Activated CD4-positive, alpha-beta T cell treated with anti-CD3 and anti-CD28 coated beads, Interleukin-2, amount 10 ng/mL, durations not matched to agents 24 days and 14 days (primary cell): ENCODE measurements at places on chromosomes 5 and 9. TPM values are rescaled to one million over a fixed set of nuclear protein-coding genes. Genes with fewer than 3 reads are reported as not detected.
A peak's percentile ranks its signal among the peaks of the same experiment; 100 is the strongest.

DNA sequence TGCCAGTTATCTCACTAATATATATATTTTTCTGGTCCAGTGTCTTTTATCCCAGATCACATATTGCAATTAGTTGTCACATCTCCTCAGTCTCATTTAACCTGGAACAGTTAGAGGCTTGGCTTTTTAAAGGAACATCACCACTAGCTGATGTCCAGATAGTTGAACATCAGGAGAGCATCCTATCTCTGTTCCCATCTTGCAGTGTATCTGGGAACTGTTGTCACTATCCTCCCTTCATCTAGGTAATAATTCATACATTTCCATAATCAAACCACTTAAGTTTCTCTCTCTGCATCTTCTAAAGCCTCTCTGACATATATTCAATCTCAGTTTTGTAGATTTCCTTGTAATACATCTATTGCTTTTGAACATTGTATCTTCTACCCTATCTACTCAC is 175.7 kb downstream of the ARHGAP26 start:
- DNase-seq = no peak

GRCh38 chr5:93794954-93795353 is 53.6 kb upstream of the POU5F2 start:
- DNase-seq = no peak

TAF11L10 gene
- total RNA-seq = not detected in 2 replicates

DNA sequence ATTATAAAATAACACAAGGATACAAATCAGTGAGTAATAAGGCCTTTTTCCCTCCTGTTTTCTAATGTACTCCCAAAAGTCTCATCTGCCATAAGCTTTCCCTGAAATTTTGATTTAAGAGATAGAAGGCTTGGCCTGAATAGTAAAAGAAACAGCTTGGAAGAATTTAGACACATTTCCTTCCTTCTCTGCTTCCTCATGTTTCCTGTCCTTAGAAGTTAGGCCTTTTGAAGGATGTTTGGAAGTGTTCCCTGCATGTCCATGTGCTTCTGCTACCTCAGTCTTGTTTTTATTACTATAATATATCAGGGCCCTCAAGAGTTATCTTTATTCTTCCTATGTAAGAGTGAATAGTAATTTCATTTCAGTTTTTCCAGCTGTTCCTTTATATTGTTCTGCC is 242.7 kb downstream of the DEPDC1B start:
- DNase-seq = no peak

DNA sequence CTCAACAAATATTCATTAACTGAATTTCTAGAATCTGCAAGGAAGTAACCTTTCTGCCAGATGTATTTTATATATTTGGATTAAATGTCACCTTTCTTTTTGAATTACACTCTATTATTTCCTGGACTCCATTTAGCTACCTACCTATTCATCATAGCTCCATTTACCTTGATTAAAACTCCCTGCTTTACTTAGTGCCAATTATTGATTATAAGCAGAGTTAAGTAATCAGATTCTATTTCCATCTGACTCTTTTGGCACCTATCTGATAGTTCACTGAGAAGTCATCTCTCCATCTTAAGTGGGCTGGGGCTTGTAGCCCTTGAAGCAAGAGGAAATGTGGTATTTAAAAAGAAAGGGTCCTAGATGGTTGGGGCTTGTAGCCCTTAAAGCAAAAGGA is 88.6 kb downstream of the TRPM3 start:
- DNase-seq = no peak

DNA sequence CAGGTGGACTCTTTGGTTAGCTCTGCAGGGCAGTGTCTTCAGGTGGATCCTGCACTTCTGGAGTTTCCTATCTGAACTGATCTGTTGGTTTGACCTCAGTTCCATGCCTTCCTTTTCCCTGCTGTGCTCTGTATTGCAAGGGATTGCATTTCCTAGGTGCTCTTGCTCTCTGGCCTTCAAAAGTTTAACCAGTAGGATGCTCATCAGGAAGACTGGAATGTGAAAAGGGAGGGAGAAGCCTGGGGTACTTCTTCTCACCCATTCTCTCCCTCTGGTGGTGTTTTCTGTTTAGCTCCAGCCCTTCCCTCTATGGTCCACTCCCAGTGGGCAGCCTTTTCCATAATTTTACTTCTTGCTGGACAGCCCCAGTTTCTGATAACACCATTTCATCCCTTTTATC is 78.5 kb downstream of the ZNF618 start:
- no peak for DNase-seq

DNA sequence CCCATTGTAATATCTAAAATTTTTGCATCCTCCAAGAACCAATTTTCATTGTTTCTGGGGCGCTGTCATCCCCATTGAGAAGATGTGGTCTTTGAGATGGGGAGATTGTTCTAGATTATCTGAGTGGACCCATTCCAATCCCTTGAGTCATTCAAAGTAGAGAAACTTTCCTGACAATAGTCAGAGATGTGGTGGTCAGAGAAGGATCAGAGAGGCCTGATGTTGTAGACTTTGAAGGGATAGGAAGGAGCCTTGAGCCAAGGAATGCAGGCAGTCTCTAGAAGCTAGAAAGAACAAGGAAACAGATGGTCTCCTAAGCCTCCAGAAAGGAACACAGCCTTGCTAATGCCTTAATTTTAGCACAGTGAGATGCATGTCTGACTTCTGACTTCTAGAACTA is 80.4 kb downstream of the TEK start:
- no peak for DNase-seq

DNA sequence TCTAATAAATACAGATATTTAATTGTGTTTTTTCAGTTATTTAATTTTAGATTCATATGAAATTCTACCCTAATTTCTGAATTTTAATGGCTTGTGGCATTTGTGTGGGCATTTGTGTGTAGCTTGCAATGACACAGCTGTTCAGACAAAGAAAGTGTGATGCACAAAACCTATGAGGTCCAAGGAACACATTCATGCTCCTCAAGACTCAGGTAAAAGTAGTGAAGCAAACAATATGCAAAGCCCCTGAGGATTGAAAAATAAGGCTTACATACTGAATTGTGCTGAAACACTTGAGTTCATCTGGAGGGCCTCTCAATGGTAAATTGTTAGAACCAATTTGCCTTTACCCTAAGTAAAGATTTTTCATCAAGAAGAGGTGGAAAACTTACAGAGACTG is 28.1 kb downstream of the IL7R start:
- no peak for DNase-seq

LECT2 gene
- not detected in 2 replicates for total RNA-seq

GRCh38 chr9:96674906-96675538 is 19.9 kb upstream of the PRXL2C start:
- no peak for DNase-seq

DMGDH gene
- total RNA-seq = not detected in 2 replicates

SMIM33 gene
- total RNA-seq = 0.37 and 0.38 TPM in 2 replicates

TRIM36 gene
- 0.12 TPM in 1 of 2 replicates, not detected in the other for total RNA-seq

DNA sequence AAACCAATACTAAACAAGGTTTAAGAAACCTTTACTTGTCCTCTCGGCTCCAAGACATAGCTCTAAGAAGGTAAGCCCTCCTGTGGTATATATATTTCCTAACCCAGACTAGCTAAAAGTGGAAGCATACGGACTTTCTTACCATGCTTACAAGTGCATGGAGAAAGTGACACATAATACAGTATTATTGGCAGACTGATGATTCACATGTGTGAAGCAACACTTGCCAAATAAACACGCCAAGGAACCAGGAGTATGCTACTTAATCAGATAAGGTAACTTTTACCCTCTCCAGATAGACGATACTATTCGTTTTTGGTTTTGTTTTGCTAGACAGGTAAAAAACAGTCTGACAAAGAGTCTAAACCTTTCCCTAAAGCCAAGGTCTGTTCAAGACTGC is 264.1 kb downstream of the MLLT3 start:
- DNase-seq = no peak

PCDHGA5 gene
- total RNA-seq = 0.19 and 0.51 TPM in 2 replicates

DNA sequence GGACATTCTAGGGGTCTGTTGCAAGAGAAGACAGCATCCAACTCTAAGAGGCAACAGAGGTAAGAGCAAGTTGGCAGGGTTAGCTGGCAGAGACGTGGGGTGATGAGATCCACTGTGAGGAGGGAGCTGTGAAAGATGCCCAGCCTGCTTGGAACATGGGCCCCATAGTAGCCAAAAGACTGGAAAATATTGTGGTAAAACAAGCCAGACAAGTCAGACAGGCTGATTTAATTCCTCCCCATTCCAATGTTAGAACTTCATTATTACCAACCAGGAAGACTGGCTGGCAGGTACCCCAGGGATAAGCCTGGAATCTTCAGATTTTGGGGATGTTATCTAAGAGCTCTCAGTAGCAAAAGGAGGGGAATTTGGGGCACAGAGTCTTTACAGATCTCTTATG is 181.3 kb downstream of the SEC61B start:
- no peak for DNase-seq

PAX5 gene
- total RNA-seq = 0.16 and 0.33 TPM in 2 replicates

DNA sequence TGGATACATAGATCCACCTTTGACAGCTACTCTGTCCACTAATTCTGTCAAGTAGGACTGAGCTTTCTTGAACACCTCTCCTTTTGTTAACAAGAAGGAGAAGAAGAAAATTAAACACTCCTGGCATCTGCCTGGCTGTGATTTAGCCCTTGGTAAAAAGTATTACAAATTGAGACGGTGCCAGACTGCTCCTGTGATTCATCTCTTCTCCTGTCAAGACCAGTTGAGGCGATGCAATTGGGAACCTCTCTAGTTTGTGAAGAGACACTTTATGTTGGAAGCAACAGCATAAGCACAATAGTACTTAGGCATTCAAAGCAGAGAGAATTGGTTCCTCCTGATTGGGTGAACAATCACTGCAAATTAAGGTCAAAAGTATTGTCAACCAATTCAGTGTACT is 72.7 kb downstream of the GHR start:
- no peak for DNase-seq

SH2D3C gene
- 22.2 and 23.3 TPM in 2 replicates for total RNA-seq

ZNF622 gene
- total RNA-seq = 40.7 and 43.0 TPM in 2 replicates

RASGEF1C gene
- not detected in 2 replicates for total RNA-seq

DNA sequence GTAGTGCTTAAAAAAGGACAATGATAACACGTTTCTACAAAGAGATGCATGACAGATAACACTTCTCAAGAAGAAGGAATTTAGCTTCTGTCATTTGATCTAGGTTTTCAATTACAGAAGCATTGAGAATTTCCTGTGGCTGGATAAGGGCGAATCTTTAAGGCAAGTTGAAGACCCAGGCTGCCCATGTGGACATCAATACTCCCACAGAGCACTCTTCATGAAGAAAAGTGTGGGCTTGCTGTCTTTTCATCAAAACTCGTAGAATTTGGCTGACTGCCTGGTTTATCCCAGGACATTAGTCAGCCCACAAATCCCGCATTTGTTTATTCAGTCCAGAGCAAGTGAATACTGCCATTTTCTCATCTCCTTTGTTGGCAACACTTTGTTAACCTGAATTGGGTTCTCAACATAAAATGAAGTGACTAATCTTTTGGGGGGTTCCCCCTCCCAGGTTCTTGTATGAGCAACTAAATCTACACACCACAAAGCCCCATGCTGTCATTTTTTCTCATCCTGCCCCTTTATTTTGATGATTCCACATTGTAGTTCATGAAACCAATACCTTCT is 43.4 kb upstream of the CDKN2B start:
- DNase-seq = peak; percentile 79

ZNF879 gene
- 2.7 and 3.8 TPM in 2 replicates for total RNA-seq

CSF1R gene
- 0.14 TPM in 1 of 2 replicates, not detected in the other for total RNA-seq

DNA sequence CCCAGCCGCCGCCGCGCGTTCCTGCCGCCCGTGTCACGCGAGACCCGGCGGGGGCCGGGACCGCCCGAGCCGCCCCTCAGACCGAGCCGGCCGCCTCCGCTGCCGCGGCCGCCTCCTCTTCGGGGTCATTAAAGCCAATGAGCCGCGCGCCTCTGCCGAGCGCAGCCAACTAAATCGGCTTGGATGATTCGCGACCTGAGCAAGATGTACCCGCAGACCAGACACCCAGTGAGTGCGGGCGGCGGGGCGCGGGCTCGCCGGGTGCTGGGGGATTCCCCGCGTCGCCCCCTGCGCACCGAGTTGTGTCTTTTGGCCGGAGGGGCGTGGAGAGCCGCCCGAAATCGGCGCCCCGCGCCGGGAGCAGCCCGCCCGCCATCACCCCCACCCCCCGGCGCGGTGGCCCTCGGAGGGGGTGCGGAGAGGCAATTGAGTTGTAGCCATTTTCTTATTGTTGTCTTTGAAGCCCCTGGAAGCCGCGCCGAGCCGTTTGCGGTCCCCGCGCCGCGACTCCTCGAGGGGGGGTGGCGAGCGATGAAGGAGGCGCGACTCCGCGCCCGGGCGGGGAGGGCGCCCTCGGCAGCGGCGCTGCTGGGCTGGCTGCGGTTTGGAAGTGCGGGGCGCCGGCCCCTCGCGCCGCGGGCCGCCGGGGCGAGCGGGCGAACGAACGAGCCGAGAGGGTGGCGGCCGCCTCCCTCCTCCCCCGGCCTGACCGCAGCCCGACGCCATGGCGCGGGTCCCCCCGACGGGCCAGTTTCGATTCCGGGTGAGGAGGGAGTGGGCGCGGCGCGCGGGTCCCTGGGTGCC is 1.0 kb downstream of the TLE4 start:
- DNase-seq = peak; percentile 90

DNA sequence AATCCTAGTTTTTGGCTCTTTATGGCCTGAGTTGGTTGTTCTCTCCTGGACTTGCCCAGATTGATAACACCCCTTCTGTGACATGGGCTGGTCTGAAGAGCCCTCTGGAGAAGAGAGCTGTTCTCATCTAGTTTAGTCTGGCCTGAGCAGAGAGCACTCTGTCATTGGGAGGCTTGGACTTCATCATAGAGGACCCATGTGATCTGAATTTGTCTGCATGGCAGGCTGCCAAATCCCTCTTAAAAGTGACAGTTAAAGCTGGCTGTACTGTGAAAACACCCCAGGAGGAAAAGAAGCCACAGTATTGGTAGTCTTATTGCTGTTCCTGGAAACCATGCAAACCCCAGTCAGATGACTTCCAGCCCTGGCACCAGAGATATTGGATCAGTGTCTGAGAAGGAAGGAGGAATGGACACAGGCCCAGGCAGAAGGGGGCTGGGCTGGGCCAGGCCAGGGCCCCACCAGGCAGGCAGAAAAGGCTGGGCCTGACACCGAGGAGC is 3.7 kb upstream of the WDR31 start:
- DNase-seq = peak; percentile 72

DNA sequence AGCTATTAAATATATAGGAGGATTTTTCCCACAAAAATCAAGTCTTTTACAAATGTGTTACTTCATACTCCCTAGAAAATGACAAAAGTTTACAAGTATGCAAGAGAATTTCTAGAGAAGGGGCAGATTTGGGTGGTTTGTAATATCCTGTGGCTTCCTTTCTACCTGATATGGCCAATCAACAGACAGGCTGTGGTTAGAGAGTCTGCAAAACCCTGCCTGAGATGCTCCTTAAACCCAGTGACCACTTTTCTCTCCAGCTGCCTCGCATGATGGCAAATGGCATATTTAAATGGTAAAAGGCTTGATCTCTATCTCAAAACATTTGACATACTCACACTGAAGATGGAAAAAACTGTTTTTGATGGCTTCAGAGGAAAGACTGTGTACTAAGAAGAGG is 550.1 kb upstream of the ZNF462 start:
- no peak for DNase-seq

SWI5 gene
- 13.6 and 14.3 TPM in 2 replicates for total RNA-seq

DNA sequence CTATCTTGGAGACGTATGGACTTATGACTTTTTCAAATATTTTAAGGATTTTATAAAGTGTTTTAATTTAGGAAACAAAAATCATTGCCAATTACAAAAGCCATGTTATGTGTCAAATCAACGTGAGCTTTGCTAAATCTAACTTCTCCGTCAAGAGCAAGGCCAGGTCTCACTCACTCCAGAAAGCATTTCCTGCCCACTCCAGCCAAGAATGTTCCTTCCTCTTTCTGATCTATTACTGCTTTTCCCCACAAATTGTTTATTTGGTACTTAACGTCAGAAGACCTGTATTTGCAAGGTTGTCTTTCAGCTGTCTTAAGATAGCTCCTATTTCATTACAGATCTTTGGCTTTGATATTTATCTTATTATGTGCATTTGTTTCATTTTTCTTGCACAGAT is 193.5 kb upstream of the HAPLN1 start:
- DNase-seq = no peak

KCNMB1 gene
- 0.07 TPM in 1 of 2 replicates, not detected in the other for total RNA-seq
